ENCODE measurements at places on chromosomes 7 and 10.

DNA sequence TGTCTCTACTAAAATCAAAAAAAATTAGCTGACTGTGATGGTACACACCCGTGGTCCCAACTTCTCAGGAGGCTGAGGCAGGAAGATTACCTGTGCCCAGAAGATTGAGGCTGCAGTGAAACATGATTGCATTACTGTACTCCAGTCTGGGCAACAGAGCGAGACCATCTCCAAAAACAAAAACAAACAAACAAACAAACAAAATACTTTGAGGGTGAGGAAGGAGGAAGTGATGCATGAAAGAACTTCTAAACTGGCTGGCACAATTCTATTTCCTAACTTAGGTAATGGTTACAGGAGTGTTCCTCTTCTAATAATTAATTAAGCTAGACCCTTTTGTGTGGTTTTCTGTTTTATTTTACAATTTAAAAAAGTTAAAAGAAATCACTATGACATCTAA is 15.5 kb downstream of the WAPL start:
- DNase-seq, result no peak

GRCh38 chr10:27344568-27345454 is 104.2 kb upstream of the ACBD5 start:
- no peak for DNase-seq

DNA sequence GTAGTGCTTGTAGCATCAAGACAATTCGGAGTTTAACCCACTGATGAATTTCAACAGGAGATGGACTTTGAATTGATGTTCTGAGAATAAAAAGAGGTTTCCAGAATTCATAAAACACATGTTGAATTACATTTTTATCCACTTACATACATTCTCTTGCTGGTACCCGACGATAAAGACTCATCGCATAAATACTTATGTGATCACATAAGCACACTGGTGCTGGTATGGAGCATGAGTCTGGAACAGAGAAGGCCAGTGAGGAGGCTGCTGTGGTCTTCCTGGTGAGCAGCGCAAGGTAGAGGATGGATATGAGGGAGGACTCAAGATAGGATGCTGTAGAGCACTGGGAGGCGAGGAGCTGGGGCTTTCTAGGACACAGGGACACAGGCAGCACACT is 109.0 kb downstream of the RNF216 start:
- no peak for DNase-seq

DNA sequence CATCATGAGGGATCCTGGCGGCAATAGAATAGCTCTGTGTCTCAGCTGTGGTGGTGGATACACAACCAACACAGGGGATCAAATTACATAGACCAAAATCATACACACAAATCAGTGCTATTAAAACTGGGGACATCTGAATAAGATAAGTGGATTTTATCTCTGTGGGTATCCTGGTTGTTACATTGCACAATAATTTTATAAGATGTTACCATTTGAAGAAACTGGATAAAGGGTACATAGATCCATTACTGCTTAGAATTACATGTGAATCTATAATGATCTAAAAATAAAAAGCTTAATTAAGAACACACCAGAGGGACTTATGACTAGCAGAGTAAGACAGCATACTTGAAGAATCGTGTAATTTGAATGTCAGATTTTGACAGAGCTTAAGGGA is 8.2 kb upstream of the FAM3C start:
- no peak for DNase-seq

DNA sequence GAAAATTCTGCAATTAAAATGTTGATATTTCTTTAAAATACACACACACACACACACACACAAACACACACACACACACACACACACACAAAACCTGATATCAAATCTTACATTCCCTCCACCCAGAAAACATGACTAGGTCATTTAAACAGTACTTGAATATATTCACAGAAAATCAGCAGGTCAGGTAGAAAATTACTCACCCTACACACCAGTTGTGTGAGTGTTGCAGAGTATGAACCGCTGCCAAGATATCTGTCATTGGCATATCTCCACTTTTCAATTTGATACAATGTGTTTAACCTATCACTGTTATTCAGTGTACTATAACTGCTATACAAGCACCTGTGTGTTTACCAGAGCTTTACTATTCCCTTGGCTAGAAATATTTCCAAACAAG is 283.6 kb upstream of the LRRTM3 start:
- DNase-seq, result no peak
